ENCODE measurements at places on chromosomes 4 and X.
A peak's percentile ranks its signal among the peaks of the same experiment; 100 is the strongest.

- DNase-seq, result no peak
These were observed 20.4 kb upstream of the ATXN3L start for GRCh38 chrX:13340182-13340791.

- peak; percentile 59 for DNase-seq
These were observed 2.5 kb downstream of the CPEB2 start for GRCh38 chr4:15004739-15005301.

DNA sequence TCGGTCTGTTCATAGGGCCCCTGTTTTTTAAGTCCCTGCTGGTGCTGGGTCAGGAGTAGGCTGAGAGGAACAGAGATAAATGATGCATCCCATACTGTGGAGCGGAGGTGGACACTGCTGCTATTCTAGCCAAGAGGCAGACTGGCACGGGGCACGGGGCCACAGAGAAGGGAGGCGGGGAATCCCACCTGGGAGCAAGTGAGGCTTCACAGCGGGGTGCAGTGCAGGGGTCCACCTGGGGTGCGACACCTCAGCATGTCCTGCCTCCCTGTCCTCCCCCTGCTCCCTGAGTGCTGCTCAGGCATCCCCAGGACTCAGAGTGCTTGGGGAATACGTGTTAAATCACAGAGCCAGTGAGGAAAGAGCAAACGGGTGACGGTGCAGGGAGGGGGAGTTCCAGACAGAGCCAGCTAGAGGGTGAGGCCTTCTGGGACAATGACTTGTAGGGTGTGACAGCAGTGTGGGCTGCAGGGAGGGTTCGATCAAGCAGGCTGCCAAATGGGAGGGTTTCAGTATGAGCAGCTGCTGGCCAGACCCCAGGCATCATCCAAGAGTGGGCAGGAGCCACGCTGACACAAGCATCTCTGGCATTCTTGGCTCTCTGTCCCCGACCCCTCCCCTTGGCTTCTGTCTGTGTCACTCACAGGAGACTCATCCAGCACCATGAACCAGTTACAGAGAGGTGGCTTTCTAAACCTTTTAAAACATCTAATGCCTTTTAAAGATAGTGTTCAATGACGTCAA is 13.7 kb upstream of the HTRA3 start:
- DNase-seq, result peak; percentile 84

DNA sequence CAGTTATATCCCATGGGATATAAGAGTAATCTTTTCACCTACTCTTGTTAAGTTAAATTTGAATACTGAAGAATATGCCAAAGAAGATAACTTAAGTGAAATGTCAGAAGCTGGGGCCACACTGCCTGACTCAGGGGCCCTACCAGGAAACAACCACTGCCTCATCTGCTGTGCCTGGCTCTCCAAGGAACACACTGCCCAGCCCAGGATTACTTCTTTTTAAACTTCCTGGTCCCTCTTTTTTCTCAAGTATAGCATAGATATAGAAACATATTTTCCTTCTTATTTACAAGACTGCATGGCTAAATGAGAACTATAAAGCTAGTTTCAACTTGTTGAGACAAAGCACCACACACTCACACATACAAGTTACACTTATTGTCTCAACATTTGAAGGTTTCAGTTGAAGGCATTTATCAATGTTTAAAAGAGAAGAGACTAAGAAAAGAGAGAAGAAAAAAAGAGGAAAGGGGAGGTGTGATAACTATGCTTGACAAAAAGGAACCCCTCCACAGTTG is 45.2 kb downstream of the MAML3 start:
- no peak for DNase-seq

DNA sequence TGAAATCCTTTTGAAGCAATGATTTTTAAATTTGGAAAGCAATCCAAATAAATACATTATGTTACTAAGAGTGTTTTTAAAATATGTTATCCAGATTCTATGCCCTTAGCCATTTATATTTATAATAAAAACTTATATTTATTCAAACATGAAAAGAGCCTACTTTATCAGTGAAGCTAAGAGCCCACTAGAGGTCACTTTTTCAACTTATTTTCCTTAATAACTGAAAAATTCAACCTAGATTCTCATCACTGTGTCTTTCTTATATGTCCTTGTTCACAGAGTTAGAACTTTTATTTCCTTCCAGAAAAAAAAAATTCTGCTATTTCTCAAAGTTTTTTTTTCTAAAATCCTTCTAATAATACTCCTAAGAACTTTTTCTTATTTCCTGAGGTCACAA is 23.9 kb downstream of the PRDM8 start:
- DNase-seq, result no peak

GRCh38 chr4:125266901-125267604 is 47.7 kb upstream of the FAT4 start:
- DNase-seq, result no peak

- DNase-seq, result no peak
These were observed 6.8 kb upstream of the CDKL2 start for GRCh38 chr4:75637176-75637575.

DNA sequence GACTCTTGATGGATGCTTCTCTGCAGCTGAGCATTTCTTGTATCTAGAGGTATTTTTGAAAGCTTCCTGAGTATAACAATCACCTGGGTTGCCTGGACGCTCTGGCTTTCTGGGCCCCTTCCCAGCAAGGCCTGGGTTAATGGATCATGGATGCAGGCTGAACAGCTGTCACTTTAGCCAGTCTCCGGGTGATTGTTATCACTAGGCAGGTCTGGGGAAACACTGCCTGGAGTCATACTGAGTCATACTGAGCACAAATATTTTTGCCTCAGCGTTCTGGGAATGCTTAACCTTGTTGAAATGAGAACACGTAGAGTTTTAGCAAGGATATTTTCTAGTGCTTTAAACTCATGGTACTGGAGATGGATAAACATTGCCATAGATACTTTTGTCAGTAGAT is 102.6 kb downstream of the PHEX start:
- no peak for DNase-seq

DNA sequence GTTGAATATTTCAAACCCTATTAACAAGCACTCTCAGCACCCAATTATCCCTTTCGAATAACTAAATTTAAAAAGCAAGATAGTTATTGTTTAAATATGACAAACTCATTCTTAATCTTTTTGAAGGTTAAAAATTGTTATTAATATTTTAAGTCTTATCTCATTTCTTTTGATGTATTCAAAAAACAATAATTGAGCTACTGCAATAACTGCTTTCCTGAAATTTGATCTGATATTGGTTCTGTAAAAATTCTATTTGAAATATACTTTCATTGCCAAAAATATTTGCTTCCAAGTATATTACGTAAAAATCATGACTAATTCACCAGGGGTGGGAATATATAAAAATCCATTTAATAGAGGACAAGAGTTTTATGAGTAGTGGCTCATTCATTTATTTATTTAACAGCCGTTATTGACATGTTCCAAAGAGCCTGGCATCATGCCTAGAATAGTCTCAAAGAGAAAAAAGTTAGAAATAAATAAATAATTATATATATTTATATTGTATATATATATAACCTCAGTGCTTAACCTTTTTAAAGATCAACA is 34.4 kb downstream of the GLRA3 start:
- DNase-seq, result no peak

DNA sequence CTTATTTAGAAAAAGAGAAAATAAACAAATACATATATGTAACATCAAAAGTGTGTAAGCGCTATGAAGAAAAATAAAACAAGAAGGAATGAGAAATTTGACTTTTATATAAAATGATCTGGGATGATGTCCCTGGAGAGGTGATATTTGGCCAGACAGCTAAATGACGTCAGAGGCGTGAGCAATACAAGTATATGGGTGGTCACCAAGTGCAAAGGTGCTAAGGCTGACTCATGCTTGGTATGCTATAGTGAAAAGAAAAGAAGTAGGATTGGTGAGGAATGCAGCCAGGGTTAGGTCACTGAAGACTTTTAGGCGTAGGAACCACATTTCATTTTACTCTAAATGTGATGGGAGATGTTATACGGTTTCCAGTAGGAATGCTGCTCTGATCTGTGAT is 1049.1 kb upstream of the TENM3 start:
- no peak for DNase-seq

DNA sequence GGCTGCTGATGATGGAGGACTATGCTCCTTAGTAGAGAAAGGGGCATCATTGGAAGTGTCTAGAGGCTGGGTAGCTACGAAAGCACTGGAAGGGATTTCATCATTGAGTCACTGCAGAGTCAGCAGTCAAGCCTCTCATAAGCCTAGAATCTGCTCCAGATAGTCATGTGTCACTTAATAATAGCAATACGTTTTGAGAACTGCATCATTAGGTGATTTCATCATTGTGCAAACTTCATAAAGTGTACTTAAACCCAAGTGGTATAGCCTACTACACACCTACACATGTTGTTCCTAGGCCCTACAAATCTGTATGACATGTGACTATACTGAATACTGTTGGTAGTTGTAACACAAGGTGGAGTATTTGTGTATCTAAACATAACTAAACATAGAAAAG is 165.6 kb downstream of the PTTG2 start:
- no peak for DNase-seq

DNA sequence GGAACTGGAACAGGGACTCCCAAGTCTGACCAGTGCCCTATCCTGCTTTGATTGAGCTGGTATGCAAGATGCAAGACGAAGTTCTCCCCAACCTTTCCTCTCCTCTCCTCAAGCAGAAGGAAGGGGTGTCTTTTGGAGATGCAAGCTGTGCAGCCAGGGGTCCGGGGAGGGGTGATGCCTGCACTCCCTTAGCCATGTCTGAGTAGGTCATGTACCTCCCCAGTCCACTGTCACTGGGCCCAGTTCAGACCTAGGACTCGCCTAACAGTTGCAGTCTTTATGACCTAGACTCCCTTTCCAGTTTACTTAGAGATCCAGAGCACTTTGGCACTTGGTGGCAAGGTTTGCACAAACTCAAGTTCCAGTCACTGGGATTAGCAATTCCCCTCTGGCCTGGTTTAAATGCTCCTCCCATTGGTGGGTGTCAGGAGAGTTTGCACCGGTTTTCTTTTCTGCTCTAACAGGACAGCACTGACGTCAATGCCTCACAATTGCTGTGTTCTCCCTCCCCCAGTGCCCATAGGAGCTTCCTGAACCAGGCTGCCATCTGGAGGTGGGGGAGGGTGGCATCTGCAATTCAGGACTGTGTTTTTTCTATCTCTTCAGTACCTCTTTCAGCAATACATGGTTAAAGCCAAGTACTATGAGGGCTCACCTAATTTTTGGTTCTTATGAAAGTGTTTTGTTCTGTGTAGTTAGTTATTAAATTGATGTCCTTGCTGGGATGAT is 782.2 kb downstream of the ARAP2 start:
- no peak for DNase-seq

- no peak for DNase-seq
These were observed 11.6 kb downstream of the SYTL4 start for GRCh38 chrX:100720301-100720700.

- DNase-seq, result no peak
These were observed 130.0 kb downstream of the SOWAHB start for GRCh38 chr4:76767983-76768382.

GRCh38 chrX:106404512-106404911 is 207.3 kb upstream of the RADX start:
- no peak for DNase-seq

DNA sequence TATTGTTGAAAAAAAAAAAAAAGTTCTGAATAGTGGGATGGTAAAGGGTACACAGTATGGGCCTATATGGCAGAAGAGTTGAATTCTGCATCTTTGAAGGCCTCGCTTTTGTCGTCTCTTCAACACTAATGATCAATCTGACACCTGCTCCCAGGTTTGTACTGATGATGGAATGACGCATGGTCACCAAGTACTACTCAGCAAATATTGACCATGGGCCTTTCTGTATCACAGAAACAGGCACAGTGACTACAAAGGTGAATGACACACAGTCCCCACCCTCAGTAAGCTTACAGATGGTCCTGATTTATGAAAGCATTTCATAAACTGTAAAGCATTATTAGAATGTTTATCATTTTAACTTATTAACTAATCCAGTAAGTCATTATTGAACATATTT is 152.6 kb downstream of the LDB2 start:
- DNase-seq, result no peak

DNA sequence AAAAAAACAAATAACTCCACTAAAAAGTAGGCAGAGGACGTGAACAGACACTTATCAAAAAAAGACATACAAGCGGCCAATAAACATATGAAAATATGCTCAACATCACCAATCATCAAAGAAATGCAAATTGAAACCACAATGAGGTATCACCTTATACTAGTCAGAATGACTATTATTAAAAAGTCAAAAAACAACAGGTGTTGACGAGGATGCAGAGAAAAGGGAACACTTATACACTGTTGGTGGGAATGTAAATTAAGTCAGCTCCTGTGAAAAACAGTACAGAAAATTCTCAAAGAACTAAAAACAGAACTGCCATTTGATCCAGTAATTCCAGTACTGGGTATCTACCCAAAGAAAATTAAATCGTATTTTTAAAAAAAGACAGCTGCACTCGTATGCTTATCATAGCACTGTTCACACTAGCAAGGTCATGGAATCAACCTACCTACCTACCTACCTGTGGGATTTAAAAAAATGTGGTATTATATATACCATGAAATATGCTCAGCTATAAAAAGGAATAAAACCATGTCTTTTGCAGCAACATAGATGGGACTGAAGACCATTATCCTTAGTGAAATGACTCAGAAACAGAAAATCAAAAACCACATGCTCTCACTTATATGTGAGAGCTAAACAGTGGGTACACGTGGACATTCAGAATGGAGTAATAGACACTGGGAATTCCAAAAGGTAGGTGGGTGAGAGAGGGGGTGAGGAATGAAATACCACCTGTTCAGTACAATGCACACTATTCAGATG is 24.8 kb upstream of the PTPN13 start:
- no peak for DNase-seq

DNA sequence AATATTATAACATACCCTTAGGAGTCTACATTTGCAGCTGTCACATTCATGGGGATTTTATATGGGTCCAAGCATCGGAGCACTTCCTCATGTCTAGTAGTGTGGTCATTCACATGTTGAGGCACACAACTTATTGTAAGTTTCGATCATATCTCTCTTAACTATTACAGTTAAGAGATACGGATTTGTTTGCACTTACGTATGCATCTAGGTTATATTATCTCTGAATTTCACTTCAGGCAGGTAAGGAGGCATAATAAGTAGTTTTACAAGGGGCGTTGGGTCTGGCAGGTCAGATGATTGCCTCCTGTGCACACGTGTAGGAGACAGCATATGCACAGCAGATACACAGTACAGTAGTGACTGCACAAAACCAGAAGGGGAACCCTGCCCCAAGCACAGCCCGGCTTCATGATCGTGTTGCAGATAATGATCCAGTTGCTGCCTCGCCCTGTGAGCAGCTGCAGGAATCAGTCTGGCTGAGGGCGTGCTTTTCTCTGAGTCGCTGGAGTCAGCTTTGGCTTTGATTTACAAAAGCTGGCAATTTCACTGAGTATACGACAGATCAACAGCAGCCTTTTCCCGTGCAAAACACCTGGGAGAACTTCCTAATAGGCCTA is 302.9 kb upstream of the GATB start:
- DNase-seq, result peak; percentile 54

DNA sequence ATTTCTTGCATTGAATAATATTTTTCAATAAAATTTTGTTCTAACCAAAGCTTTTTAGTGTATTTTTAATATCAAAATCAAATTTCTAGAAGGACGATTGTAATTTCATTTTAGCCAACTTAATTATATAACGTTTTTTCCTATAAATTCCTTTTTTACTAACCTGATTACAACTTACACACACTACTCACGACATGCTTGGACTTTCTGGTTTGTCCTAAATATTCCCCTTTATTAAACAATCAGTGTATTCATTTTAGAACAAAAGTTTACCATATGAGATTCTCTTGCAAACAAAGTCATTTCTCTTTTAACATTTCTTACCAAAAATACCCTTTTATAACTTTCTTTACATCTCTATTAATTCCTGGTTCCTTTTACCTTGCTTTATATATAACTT is 173.7 kb downstream of the PWWP3B start:
- no peak for DNase-seq

GRCh38 chr4:102778720-102779119 is 18.0 kb upstream of the MANBA start:
- DNase-seq, result no peak

Measured in left hindlimb (tissue), 1 donor.